ENCODE measurements at places on chromosomes 1 and 21.

- no peak for DNase-seq
These were observed 29.1 kb upstream of the IVNS1ABP start for GRCh38 chr1:185345913-185346720.

GRCh38 chr1:170917373-170917772 lies 18.0 kb upstream of the MROH9 start:
- DNase-seq: no peak

GRCh38 chr1:181033799-181034451 lies at the start of gene MR1:
MR1 (plus strand) TSS chr1:181033983; CDS start chr1:181034008, 25 bp downstream.
- no peak for DNase-seq

GRCh38 chr1:98373056-98373455 lies 288.5 kb upstream of the SNX7 start:
- no peak for DNase-seq

DNA sequence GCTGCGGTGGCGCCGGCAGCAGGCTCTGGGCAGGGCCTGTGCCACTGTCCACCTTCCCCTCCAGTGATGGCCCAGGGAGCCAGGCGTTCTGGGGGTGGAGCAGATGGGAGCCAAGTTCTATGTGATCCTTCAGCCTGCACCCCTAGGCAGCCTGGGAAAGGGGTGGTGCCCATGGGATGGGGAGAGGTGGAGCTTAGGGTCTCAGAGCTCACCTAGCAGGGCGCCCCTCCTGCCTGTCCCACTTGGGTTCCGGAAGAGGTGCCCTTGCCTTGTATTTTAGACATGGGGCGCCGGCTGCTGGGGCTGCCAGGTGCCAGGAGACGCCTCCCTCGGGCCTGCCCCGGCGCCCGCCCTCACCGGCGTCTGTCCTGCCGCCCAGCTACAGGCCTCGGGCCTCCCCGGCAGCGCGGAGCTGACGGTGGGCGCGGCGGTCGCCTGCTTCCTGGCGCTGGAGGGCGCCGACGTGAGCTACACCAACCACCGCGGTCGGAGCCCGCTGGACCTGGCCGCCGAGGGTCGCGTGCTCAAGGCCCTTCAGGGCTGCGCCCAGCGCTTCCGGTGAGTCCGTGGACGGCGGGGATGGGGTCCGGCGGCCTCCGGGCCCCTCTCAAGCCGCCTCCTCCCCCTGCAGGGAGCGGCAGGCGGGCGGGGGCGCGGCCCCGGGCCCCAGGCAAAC lies 3.1 kb upstream of the MMP23B start:
- peak; percentile 86 for DNase-seq

DNA sequence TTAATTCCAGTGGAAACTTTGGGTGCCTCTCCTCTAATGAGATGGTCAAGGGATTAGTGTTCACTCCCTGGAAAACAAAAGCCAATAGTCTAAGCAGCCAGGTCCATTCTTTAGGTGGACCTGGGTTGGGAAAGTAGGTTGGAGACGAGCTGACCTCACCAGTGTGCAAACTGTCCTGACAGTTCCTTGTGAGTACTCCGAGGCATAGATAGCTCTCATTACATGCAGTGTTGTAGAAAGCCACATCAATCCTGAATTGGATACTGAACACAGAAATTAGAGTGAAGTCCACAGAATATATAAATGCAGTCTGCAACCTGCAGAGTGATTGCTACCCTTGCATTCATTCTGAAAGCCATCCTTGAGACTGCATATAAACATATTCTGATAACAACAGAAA lies 675.1 kb upstream of the CXADR start:
- DNase-seq: no peak

GRCh38 chr21:29338256-29338655 lies 39.5 kb downstream of the BACH1 start:
- DNase-seq: no peak

DNA sequence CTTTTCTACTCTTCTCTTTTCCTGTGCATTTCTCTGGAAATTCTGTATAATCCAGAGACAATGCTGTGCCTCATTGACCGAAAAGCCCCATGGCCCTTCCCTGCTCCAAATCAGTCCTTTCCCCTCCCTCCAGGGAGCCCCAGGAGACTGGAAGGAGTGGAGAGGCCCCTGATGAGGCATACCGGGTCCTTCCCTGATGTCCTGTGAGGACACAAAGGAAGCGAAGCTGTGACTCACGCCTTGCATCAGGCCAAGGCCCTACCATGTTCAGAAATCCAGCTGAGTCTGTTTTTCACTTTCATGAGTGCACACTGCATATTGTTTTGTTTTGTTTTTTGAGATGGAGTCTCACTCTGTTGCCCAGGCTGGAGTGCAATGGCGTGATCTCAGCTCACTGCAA lies 38.7 kb upstream of the BECN2 start:
- no peak for DNase-seq

- no peak for DNase-seq
These were observed 66.3 kb upstream of the PPP2R5A start for GRCh38 chr1:212218911-212219310.

GRCh38 chr1:205970486-205970885 lies 27.2 kb upstream of the SLC26A9 start:
- DNase-seq: no peak

- DNase-seq: no peak
These were observed 18.8 kb upstream of the FASLG start for GRCh38 chr1:172640111-172640510.

DNA sequence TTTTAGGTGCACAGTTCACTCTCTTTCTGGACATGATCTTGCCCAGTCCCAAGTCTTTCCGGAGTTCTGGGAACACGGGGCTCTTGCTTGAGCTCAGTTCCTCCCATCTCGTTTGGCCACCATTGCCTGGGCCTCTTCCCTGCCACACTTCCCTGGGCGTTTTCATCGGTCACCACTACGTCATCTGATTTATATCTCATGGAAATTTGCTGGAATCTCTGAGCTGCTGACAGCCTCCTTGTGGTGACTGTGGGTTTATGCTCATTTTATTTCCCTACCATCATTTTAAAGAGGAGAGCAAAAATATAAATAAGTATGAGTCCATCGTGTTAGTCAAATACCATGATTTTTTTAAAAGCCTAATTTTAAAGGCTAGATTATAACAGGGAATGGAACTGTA lies 449.1 kb upstream of the KAZN start:
- DNase-seq: no peak

GRCh38 chr1:37795340-37796125 lies 1.9 kb downstream of the MANEAL start:
- DNase-seq: peak; percentile 95

DNA sequence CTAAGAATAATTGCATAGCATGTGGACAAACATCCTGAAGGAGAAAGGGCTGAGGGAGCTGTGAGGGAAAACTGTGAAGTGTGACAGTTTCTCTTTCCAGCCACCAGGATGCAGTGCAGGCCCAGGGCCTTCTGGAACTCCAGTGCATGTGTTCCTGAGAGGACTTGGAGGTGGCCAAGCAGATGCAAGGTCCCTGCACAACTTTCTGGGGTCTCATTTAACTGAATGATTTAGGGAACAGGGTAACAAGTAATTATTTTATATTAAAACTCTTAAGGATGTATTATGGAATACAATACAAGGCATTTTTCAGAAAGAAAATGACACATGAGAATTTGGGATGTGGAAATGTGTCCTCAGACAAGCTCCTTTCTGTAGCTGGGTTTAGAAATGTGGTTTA lies 61.2 kb upstream of the MCOLN3 start:
- DNase-seq: peak; percentile 81

GRCh38 chr21:14678973-14679574 lies 133.0 kb upstream of the SAMSN1 start:
- no peak for DNase-seq

GRCh38 chr1:25056536-25056935 lies 126.5 kb upstream of the RUNX3 start:
- no peak for DNase-seq

DNA sequence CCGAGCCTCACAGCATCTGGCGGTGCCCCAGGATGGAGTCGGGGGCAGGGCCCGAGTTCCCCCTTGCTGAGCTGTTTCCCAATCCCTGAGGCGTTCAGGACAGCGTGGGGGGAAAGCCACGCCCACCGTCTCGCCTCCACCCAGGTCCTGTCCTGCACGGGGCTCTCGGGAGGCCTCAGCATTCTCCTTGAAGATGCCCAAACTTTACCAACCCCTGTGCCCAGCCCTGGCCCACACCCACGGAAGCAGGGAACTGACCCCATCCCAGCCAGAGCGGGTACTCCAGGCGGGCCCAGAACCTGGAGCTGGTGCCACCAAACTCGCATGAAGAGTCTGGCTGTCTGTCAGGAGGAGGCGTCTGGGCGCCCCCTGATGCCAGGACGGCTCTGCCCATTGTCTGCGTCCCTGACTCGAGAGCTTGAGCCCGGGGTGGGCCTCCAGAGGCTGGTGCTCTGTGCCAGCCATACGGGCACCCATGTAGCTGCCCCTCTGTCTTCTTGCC lies 35.3 kb upstream of the POFUT2 start:
- DNase-seq: peak; percentile 58

DNA sequence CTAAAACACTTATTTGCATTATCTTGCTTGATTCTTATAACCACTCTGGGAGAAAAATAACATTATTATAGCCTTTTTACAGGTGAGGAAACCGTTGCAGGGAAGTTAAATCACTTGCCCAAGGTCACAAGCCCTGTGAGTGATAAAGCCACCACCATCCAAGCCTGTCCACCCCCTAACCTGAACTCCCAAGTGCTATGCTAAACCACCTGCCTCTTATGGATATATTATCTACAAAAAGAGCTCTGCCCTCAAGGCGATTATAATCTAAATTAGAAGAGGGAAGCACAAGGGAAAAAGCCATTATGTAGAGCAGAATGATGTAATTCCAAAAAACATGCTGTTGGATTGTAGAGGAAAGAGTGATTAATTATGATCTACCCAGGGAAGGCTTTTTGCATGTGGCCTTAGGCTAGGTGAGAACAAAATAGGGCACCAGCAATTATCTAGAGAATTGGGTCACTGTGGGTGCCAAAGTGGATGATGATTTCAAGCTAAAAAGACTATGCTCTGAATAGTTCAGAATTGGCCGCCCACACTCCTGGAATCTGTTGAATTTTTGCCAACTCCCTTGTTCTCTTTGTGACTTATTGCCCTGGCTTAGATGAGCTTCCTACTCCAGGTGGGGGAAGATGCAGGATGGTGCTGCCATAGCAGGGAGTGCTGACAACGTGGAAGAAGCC lies 205.3 kb downstream of the FGGY start:
- no peak for DNase-seq

GRCh38 chr21:26883768-26884167 lies 38.6 kb upstream of the ADAMTS1 start:
- no peak for DNase-seq

DNA sequence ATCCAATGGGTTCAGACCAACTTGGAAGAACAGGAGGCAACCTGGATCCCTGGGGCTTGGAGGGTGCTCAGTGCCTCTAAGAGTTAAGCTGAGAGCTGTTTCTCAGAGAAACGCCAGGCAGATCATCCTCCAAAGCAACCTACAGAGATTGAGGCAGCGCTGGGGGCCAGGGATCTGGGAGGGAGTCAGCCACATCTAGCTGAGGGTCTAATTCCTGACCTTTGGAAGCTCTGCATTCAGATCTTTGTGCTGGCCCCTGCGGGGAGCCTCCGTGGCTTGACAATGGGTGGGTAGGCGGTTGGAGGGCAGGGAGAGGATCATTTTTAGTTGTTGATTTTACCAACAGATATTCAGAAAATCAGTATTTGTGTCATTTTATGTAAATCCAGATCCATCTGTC lies 79.3 kb downstream of the DDX20 start:
- DNase-seq: no peak

DNA sequence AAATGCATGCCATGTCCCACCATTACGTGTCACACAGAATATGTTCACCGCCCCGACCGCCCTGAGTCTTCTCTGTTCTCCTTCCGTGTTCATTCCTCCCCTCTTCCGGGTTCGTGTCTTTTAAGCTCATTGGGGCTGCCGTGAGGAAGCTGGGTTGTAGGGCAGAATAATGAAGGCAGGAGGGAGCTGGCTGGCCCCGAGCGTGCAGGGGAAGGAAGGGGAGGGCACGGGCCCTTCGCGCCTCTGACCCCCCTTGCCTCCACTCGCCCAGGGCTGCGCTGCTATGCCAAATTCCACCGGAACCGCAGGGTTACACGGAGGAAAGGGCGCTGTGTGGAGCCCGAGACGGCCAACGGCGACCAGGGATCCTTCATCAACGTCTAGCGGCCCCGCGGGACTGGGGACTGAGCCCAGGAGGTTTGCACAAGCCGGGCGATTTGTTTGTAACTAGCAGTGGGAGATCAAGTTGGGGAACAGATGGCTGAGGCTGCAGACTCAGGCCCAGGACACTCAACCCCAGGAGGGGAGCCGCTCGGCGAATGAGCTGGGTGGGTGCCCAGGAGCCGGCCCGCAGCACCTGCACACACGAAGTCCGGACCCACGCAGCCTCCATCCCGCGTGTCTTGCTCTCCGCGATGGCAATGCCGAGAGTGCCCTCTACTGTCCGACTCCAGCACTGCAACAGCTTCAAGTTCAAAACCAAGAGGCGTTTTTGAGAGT lies 16.5 kb upstream of the AGTRAP start:
- DNase-seq: peak; percentile 88

Data from endodermal cell (in vitro differentiated cells).